ENCODE measurements at places on chromosomes 1 and 21.

DNA sequence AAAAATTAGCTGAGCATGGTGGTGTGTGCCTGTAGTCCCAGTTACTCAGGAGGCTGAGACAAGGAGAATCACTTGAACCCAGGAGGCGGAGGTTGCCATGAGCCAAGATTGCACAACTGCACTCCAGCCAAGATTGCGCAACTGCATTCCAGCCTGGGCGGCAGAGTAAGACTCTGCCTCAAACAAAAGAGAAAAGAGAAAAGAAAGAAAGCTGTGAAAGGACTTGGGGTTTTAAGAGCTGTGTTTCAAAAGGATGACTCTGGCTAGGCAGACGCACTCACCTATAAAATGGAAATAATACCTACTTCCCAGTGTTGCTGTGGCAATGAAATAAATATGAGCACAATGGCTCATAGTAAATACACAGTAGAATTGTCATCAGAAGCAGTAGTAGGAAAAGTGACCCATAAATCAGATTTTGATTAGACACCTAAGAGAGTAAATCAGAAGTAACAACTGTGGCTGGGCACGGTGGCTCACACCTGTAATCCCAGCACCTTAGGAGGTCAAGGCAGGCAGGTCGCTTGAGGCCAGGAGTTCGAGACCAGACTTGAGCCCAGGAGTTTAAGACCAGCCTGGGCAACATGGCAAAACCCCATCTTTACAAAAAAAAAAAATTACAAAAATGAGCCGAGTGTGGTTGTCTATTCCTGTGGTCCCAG is 45.9 kb upstream of the PUM1 start:
- no peak for DNase-seq

DNA sequence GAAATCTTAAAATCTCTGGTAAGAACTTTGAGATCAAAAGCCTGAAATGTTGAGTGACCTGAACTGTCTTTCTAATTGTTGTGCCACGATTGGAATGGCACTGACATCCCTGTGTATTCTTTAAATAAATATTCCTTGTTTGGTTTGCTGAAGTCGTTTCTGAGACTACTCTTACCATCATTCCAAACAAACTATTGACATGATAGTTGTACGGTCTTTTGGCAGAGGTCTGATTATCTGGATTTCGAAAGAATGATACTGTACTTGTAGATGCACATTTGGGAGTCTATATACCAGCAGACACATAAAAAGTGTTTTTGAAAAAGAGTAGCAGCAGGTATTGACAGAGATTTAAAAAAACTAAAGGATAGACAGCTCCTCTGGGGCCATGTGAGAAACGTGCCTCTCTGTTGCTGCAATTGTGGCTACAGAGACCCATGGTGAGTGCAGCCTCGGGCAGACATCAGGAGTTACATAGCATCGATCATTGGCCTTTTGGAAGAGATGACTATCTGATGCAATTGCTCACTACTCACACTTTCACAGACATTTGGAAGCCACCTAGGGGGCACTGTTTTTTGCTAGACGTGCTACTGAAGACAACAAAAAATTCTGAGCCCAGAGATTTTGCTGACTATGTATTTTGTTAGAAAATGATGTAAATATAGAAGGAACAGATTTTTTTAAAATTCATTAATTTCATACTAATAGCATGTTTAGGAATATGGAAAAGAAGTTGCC is 464.5 kb downstream of the KCNT2 start:
- no peak for DNase-seq

DNA sequence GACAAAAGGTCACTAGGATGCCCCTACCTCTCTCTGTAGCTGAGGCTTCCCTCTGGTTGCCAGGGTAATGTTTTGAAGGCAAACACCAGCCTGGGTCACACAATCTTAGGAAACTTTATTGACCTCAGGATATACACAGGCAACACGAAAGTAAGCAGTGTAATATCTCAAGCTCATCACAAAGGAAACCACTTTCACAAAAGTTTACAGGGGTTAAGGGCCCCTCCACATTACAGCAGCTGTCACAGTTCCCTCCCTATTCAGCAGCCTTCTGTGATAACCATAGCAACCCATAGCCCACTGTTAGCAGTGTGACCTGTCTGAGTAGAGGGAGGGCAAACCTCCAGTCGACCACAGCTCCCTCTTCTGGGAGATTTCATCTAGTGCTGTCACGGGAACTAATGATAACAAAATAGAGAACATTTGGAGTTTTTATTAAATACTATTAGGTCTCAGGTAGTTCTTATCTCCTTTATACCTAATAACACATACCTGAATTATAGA is 149.8 kb downstream of the PTPRC start:
- no peak for DNase-seq

DNA sequence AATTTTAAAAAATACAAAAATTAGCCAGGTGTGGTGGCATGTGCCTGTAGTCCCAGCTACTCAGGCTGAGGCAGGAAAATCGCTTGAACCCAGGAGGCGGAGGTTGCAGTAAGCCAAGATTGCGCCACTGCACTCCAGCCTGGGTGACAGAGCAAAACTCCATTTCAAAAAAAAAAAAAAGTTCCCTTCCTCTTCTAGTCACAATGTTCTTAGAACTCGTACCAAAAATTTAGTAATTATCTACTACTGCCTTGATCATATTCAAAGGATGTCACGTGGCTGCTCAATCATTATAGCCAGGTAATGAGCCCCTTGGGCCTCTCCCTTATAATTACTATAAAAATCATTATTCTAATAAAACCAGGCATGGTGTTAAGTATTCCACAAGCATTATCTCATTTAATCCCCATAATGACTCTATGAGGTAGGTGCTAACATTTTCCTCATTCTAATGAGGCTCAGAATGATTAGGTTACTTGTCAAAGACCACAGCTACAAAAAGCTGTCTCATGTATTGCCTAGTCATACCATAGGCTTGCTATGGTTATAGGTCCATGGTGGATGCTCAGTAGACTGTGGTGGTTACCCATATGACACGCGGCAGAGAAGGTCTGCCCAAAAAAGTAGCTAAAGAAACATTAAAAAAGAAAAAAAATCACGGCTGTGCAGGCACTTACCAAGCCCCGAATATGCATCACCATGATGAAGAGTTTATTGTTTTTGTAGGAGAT is 15.5 kb upstream of the PPP1R15B start:
- no peak for DNase-seq

DNA sequence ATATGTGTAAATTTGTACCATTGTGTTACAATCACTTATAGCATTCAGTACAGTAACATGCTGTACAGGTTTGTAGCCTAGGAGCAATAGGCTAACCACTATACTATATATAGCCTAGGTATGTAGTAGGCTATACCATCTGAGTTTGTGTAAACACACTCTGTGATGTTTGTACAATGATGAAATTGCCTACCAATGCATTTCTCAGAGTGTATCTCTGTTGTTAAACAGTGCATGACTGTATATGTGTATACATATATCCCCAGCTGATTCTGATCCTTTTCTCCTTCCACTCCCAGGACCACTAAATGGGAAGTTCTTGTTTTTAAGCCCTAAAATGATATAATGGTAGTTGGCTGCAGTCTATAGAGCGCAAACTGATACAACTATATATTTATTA is 7.8 kb downstream of the GNPAT start:
- DNase-seq = no peak

DNA sequence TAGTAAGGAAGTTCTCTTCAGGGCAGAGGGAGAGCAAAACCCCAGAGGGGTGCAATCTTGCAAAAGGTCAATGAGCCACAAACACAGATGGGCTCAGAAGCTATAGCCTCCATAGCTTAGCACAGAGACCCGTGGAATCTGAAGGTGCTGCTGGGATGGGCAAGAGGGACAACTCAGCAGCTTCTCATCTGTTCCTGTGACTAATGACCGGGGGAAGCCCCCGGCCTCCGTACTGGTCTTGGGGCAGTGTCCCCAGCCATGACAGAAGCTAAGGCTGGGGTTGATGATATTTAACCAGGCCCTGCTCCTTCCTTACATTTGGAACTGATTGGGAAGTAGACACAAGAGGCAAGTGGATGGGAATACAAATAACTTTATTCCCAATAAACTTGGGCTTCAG is 19.1 kb downstream of the EXOC8 start:
- DNase-seq = no peak
